Activated naive CD4-positive, alpha-beta T cell treated with anti-CD3 and anti-CD28 coated beads, Interleukin-2, amount 10 ng/mL, durations not matched to agents 7 days and 5 days (primary cell): ENCODE measurements at places on chromosomes 4 and X.

GRCh38 chr4:127775843-127776242 is 6.3 kb upstream of the HSPA4L start:
- DNase-seq, result no peak

DNA sequence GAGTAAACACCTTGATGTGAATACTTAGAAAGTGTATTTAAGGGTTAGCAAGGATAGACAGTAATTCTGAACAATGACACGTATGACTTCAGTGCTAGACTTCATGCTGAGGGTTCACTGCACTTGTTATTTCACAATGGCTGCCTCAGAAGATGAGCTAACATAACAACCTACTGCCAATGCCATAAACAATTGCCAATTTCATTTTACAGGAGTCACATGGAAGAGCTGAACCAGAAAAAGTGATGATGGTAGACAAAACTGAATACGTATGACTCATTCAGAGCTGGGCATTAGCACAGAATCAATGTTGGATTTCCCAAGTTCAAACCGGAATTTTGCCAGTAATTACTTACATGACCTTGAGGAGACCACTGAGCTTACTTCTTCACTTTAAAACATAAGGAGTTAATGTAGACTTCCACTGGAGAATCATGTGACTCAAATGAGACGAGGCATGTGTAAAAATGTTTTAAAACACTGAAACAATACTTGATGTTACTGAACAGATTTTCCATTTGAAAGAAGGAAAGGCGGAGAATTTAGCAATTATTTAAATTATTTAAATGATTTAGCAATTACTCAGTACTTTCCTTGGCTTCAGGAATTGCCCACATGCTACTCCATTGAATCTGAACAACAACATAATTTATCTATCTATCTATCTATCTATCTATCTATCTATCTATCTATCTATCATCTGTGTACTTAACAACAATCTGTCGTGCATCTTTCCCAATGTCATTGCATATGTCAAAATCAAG is 868.5 kb upstream of the SLIT2 start:
- DNase-seq, result no peak

DNA sequence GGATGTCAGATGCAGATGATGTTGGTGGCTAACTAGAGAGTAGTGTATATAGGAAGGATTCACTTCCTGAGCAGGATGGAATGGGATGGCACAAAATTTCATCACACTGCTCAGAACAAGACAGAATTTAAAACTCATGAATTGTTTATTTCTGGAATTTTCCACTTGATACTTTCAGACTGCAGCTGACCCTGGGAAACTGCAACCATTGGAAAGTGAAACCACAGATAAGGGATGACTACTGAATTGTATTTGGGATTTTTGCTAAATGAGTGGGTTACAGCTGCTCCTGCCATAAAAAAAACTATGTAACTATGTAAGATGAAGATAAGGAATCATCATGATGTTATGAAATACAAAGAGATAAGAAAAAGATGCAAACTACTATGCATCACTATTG is 51.4 kb downstream of the NPY5R start:
- no peak for DNase-seq

GRCh38 chr4:184473499-184474262 is 669 bp downstream of the IRF2 start:
- DNase-seq, result peak; percentile 67

GRCh38 chrX:12975991-12976558 is 1.2 kb downstream of the TMSB4X start:
- DNase-seq, result peak; percentile 70

- DNase-seq, result no peak
These were observed 10.3 kb upstream of the GPR143 start for GRCh38 chrX:9775930-9776329.

DNA sequence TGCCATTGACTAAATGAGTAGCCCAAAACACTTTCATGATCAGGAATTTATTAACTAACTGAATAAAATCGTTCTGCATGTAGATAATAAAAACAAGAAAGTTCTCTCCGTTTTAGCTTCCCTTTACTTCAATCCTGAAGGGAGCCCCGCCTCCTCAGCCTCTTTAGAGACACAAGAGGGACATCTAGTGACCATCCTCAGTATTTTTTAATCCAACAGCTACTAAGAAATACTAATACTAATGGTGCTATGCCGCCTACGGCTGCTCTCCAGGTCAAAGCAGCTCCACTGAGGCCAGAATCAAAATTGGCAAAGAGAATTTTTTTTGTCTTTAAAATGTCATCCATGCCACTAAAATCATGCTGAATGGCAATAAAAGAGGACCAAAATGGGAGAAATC is 3.2 kb upstream of the PCDH19 start:
- no peak for DNase-seq

- no peak for DNase-seq
These were observed 7.1 kb upstream of the DCUN1D4 start for GRCh38 chr4:51835855-51836254.

DNA sequence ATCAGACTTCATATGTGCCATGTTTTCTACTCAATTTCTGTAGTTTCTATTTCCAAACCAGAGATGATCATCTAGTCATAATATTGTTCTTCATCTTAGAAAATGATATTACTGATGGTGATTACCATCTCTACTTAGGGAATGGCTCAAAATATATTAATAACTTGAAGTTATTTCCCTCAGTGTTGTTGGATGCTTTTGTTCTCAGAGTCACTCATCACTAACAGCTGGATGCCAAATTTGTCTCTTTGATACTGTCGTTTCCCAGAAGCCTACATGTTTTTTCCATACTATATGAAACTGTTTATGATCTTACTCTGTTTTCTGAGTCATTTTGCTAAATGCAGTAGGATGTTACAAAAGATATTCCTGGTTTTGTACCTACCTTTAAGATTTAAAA is 8.9 kb downstream of the PGAM4 start:
- no peak for DNase-seq

DNA sequence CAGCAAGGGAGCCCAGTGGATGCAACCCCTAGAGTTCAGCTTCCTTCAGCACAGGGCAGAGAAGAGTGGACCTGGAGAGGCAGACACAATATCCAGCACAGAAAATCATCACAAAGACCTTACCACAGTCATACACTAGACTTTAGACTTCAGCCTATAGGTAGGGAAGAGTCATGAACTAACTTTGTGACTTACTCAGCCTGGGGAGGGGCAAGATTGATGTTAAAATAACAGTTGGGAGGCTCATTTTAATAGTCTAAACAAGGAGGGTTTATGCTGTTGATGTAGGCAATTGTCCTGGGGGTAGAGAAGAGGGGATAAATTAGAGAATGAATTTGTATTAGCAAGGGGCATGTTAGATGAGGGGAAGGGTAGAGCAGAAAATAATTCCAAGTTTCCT is 124.2 kb downstream of the SOWAHB start:
- no peak for DNase-seq

GRCh38 chr4:118994030-118994429 is 105.4 kb downstream of the SYNPO2 start:
- no peak for DNase-seq

- DNase-seq, result no peak
These were observed 55.9 kb upstream of the FHDC1 start for GRCh38 chr4:152880263-152880662.

GRCh38 chrX:10223276-10223675 is 66.5 kb downstream of the CLCN4 start:
- no peak for DNase-seq

GRCh38 chr4:7388627-7389026 is 46.1 kb downstream of the PSAPL1 start:
- DNase-seq, result peak; percentile 14

DNA sequence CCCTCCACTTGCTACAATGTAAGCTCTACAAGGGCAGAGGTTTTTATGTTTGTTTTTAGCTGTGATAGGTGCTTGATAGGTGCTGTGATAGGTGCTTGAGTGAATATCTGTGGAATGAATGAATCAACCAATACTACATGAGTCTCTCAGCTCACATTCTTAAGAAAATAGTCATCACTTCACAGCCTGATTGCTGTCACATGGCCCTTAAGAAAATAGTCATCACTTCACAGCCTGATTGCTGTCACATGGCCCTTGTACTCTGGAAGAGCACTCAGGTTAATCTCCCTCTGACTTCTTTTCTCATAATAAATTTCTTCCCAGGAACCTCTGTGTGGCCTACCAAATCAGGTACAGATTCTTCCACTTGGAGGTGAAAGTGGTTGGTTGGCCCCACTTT is 335.2 kb downstream of the TENM3 start:
- no peak for DNase-seq

GRCh38 chrX:69136546-69137331 is 28.5 kb downstream of the PJA1 start:
- DNase-seq, result no peak

DNA sequence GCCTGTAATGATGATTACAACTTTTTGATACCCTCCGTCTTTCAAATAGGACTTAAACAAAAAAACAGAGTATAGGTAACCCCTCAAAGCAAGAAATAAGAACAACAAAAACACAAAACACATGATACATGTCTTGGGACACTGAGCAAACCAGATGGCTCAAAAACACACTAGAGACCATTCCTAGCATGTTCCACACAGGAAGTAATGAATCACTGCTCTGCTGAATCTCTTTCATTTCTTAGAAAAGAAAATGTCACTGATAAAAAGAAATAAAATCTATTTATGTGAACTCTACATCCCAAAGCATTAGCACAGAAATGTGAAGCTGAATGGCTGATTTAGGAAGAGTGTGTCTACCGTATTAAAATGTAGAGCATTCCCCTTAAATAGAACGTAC is 134.5 kb upstream of the IL15 start:
- no peak for DNase-seq

- no peak for DNase-seq
These were observed 341.8 kb downstream of the MAGEB5 start for GRCh38 chrX:26557691-26558321.

DNA sequence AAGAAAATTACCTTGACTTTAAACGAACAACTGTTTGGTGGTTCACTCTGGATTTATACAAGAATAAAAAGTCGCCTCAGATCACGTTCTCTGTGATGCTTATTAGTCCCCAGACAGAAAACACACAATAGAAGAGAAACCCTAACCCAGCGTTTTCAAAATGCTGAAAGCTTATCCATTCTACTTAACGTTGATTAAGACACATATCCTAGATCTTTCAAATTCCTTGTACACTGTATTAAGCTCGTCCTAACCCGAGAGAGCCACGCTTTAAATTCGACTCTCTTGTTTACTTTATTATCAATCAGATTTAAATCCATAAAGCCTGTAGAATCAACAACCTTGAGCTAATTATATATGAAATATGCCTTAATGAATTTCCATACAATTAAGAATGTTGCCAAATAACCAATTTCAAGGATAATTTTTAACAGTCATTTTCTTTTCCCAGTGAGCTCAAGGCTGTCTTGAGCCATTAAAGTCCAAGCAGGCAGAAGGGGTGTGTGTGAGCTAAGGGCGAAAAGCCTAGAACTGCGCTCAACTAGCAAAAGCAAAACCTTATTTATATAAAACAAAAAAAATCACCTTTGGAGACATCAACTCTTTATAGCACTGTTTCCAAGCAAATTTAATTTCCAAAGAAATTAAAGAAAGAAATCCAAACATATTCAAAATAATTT is 981 bp upstream of the PITX2 start:
- DNase-seq, result no peak

DNA sequence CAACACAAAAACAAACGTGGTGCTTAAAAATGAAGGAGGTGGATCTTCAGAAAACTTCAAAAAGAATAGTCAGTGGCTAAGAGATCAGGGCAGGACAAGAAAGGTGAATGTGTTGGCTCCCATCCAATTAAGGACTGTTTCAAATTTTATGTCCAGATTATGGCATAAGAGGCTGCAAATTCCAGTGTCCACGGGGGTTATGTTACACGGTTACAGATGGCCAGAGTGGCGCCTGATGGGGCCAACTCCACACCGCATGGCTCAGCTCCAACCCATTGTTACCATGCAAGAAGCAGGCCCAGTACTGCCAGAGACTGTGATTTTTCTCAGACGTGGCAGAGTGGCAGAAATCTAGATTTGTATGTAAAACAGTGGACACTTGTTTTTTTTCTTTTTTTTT is 168.4 kb upstream of the TENM3 start:
- no peak for DNase-seq

DNA sequence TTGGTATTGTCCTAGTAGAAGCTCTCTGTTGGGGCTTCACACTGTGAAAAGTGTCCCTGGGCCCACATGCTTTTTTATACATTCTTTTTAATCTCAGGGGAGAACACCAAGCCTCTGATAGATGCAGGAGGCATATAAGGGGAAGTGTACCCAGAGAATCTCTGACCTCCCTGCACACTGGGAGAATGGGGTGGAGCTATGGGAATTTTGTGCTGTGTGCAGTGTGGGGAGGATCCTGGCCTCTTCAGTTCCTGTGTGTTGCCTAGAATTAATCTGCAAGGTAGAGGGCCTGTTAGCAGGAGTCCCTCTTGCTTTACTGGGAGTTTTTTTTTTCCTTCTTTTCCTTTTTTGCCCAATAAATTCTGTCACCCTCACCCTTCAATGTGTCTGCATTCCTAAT is 49.2 kb upstream of the SPIN4 start:
- no peak for DNase-seq

DNA sequence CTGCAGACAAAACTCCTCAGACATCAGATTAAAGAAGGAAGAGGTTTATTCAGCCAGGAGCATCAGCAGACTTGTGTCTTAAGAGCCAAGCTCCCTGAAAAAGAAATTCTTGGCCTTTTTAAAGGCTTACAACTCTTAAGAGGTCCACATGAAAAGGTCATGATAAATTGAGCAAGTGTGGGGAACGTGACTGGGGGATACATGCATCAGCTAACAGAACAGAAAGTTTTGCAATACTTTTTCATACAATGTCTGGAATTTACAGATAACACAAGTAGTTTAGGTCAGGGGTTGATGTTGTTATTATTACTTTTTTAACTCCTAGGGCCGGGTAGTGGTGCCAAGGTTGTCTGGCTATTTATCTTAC is 55.6 kb upstream of the RBMX start:
- no peak for DNase-seq

GRCh38 chrX:122586831-122587230 is 597.2 kb upstream of the GRIA3 start:
- no peak for DNase-seq

GRCh38 chrX:10783451-10783995 is 163.1 kb upstream of the MID1 start:
- DNase-seq, result no peak

GRCh38 chrX:135484641-135485289 is 35.7 kb upstream of the INTS6L start:
- peak; percentile 22 for DNase-seq

- no peak for DNase-seq
These were observed 102.5 kb downstream of the PTTG2 start for GRCh38 chr4:38062776-38063097.

DNA sequence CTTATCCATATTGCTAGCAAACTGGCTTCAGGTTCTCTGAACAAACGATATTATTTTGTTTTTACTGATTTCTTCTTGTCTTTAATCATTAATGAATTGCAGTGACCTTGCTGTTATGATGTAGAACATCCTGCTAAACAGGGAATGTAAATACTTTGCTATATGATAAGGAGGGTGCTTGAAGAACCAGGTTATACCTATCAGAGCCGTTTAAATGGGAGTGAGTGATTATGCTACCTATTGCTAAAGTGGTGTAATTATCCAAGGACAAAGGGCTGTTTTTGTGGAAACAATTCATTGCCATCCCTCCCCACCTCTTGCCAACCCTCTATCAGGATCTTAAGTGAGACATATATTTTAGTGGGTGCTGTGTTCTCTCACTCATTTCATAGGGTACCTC is 788.9 kb downstream of the RPA4 start:
- DNase-seq, result no peak

- peak; percentile 50 for DNase-seq
These were observed 103.4 kb upstream of the PAK3 start for GRCh38 chrX:110992611-110993010.
